Activated CD8-positive, alpha-beta memory T cell treated with anti-CD3 and anti-CD28 coated beads, Interleukin-2, amount 50 U/mL, for 4 hours (primary cell): ENCODE measurements at places on chromosomes 7 and 10.

DNA sequence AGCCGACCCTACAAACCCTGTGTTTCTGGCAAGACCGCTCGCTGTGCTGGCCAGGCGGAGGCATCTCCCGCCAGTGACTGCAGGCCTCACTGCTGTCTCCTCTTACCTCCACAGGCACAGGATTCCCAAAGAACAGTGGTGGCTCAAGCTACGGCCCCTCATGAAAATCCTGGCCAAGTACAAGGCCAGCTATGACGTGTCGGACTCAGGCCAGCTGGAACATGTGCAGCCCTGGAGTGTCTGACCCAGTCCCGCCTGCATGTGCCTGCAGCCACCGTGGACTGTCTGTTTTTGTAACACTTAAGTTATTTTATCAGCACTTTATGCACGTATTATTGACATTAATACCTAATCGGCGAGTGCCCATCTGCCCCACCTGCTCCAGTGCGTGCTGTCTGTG lies 36.2 kb downstream of the PITRM1 start:
- no peak for DNase-seq

DNA sequence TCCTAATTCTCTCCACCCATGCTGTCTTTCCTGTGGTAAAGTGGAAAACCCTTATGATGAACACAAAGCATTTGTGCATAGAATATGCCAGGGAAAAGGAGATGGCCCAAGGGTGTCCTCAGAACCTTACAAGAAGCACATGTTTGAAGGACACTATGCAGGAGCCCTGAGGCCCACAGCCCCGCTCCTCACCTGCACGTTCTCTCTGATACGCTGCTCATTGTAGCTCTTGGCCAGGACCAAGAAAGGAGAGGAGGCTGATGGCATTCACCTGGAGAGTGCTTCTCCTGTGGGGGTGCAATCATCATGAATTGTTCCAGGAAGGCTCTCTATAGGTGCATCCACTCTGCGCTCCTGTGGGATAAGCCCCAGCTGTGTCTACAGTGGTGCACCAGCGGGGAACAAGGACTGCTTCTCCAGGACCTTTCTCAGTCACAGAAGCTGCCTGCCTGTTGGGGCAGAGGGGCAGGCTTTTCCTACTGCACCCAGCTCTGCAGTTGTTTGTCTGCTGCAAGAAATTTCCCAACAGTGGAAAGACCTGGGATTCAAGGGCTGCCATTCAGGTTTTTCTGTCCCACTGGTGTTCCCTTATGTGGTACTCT lies 19.9 kb downstream of the AKR1C2 start:
- no peak for DNase-seq

DNA sequence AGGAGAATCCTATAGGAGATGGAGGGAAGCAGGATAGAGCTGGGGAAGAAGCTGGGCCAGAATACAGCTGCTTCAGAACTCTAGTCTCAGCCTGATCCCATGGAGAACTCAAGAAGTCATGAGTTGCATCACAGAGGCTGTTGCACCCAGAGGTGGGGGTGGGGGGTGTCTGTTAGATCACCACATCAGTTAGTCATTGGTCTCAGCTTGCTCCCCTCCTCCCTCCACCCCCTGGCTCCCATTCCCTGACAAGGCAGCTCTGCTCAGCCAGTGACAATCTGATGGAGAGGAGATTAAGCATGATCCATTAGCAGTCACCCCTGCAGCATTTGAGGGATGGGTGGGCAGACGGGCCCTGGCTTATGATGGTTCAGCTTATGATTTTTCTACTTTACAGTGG lies 58.4 kb upstream of the FGL2 start:
- no peak for DNase-seq

GRCh38 chr10:80503584-80504157 lies 34.0 kb upstream of the SH2D4B start:
- no peak for DNase-seq

- no peak for DNase-seq
Observed at GRCh38 chr10:80718024-80718423, 180.3 kb downstream of the SH2D4B start.

- DNase-seq = no peak
Observed at GRCh38 chr10:30557884-30558283, 71.7 kb downstream of the LYZL2 start.

GRCh38 chr7:154777023-154777422 lies 225.9 kb downstream of the PAXIP1 start:
- DNase-seq = no peak

- no peak for DNase-seq
Observed at GRCh38 chr10:126058104-126058503, 161.7 kb downstream of the FANK1 start.

- DNase-seq = peak; percentile 43
Observed at GRCh38 chr10:91410638-91411371, 661 bp downstream of the HECTD2 start.

- DNase-seq = no peak
Observed at GRCh38 chr7:100444311-100445278, 8.3 kb upstream of the PPP1R35 start.

DNA sequence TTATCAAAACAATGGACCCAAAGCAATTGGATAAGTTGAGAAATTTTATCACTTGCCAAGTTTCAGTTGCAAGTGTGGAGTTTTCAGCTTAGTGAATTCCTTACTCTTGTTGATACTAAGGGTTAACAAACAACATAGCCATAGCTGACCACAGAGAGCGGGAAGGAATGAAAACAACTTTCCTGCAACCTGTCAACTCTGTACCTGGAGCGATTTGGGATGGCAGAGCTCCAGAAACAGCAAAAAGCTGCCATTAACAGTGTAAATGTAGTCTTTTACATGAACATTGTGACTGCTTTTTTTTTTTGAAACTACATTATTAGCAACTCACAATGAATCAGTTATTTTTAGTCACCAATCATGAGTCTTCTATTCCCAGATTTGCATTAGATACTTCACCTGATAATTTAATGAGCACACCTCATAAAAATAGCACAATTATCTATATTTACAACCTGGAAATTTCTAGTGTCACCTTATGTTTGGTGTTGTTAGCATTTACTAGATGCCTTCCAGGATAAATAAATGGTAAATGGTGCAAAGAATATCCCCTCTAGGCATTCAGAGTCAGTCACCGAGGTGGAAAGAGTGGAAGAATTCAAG lies 47.6 kb upstream of the RAPGEF5 start:
- no peak for DNase-seq
